Caki2 (cell line): ENCODE measurements at places on chromosomes 16 and 17.

- DNase-seq, result no peak
Measured at GRCh38 chr16:79800016-79800608, 199.6 kb upstream of the MAF start.

DNA sequence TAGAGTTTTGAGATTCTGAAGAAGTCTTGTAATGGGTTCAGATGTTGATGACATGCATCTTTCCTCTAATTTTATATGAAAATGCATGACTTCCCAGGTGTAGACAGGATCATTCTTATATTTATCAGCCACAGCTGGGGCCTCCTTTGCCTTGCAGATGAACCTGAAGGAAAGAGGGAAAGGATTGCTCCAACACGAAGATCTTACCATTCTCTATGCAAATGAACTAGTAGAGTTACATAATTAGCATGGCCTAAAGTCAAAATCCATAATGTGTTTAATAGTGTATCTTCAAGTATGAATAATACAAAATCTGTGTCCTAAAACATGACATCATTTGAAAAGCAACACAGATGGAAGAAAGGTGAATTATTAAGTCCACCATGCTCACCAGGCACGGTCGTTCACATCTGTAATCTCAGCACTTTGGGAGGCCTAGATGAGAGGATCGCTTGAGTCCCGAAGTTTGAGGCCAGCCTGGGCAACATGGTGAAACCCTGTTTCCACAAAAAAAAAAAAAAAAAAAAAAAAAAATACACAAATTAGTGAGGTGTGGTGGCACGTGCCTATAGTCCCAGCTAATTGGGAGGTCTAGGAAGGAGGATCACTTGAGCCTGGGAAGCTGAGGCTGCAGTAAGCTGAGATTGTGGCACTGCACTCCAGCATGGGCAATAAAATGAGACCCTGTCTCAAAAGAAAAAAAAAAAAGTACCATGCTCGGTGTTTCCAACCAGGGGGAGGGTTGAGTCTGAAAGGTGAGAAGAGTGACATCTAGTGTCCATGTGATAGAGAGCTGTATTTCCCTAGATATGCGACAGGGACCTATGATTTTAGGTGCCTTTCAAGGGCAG is 6.3 kb downstream of the VWA3A start:
- peak; percentile 63 for DNase-seq

DNA sequence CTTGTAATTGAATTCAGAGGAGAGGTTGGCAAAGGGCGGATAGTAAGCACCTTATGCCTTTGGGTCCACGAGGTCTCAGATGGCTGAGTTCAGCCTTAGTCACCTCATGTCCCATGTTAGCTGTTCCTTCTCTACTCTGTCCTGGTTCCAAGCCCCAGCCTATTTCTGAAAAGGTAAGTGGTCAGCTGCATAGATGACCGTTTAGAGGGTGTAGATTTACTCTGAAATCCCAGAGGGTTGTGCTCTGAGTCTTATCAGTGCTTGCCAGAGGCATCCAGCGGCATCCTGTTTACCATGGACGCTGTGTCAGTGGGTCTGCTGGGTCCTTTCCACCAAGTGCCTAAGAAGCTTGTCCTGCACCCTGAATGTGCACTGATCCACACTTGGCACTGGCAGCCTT is 1.9 kb downstream of the ZNF778 start:
- no peak for DNase-seq

GRCh38 chr17:66337268-66337667 is 34.9 kb downstream of the PRKCA start:
- DNase-seq, result no peak

DNA sequence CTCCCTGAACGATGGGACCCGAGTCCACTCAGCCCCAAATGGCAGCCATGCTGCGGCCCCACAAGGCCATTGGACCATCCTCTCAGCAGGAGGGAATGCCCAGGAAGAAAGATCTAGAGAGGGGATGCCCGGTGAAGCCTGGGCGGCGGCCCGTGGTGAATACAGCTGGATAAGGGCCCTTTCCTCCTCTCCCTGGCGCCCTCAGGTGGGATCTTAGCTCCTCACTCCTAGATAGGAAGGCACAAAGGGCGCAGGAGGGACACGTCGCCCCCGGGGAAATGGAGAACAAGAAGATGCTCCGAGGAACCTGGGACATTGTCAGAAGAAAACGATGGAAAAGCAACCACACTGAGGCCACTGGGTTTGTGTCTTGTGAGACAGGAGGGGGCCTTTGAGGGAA is 2.5 kb downstream of the CD300C start:
- DNase-seq, result no peak

- DNase-seq, result no peak
Measured at GRCh38 chr17:81902653-81903414, 796 bp downstream of the NPB start.

- DNase-seq, result peak; percentile 47
Measured at GRCh38 chr16:67528870-67529581, 397 bp downstream of the RIPOR1 start.

- DNase-seq, result no peak
Measured at GRCh38 chr17:49455272-49455861, 39.7 kb upstream of the NGFR start.

GRCh38 chr16:62913924-62914323 is 877.7 kb upstream of the CDH8 start:
- DNase-seq, result no peak

GRCh38 chr17:39183045-39183444 is 14.4 kb downstream of the CACNB1 start:
- no peak for DNase-seq

DNA sequence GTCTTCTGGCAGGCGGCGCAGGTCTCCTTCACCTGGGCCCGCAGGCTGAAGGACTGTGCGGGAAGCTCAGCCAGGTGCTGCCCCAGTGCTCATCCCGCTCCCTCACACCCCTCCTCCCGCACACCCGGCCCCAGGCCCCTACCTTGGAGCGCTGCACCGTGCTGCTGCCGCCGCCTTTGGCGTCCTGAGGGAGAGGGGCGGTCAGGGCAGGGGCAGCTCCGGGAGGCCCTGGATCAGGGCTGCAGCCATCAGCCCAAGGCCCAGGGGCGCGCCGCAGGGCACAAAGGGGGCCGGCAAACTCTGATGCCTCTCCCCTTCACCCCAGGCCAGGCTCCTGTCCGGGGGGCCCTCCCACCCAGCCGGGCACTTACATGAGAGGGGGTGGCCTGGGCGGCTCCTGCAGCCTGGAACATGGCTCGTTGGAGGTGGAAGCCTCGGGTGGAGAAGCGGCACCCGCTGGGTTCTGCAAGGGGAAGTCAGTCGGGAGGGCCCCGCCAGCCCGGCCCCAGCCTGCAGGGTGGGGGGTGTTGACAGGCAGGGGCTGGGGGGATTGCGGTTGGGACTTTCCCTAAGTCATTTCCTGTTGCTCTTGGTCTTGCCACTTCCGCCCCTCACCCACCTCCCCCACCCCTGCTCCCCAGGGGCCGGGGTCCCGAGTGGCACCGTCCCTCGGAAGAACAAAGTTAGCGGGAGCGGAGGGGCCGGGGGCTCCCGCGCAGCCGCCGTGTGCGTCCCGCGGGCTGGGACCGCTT is 863 bp downstream of the LIMD2 start:
- DNase-seq, result no peak

- DNase-seq, result peak; percentile 54
Measured at GRCh38 chr17:49022391-49022941, 25.3 kb downstream of the IGF2BP1 start.

DNA sequence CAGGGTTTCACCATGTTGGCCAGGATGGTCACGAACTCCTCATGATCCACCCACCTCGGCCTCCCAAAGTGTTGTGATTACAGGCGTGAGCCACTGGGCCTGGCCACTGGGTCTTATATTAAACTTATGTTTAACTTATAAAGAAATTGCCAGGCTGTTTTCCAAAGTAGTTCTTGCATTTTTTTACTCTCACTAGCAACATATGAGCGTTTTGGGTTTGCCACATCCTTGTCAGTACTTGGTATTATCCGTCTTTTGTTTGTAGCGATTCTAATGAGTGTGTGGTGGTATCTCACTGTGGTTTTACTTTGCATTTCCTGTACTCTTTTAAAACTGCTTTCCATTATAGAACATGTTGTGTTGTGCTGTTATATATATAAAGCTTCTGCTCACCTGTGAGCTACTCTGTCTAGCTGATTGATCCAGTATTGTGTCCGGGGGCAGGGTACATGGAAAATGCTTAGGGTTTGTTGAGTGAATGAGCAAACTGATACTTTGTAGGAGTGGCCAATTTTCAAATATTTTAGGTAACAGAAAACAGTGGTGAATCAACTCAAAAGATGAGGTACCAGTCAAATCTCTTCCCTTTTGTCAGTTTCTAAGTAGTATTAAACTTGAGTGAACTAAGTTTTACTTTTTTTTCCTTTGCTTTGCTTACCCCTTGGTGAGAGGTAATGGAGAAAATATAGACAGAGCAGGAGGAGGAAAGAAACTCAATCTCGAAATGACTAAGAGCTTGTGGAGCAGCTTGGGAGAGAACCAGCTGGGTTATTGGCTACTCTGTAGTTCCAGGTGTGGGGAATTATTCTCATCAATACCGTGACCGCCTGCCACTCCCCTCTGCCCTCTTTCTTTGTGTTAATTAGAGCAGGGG is 75.8 kb downstream of the PITPNC1 start:
- DNase-seq, result no peak

DNA sequence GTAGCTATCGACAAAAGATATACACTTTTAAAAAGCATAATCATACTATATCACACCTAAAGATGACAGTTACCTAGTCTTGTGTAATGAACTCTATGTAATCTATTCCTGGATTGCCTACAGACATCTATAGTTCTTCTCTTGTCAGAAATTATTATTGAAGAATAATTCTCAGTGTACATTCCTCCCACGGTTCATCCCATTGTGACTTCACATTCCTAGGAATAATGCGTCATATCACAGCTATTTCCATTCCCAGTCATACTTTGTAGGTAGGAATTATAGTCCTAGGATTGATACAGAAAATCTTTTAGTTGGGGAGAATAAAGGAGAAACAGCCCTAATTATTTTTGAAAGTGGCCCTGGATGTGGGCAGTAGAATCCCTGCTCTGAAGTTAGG is 44.0 kb upstream of the ABCC11 start:
- DNase-seq, result no peak

DNA sequence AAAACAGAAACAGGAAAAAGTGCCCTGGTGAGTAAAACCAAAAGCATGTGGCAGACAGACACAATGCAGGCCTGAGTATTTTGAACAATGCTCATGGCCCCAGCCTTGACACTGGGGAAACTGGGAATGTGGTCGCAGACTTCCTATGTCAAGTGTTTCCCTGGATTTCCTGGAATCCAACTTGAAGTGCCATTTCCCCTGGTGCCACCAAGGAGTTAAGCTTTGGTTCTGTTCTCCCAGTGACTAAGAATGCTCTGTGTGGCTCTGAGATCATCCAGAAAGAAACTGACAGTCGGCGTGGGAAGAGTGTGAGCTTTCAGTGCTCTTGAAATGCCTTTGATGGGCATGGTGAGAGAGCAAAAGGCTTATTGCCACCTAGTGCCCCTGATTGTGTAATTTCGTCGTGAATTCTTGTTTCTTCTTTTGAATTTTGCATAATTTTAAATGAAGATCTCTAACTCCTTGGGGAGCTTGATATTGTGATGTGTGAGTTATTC is 96.0 kb downstream of the YPEL2 start:
- DNase-seq, result peak; percentile 77

DNA sequence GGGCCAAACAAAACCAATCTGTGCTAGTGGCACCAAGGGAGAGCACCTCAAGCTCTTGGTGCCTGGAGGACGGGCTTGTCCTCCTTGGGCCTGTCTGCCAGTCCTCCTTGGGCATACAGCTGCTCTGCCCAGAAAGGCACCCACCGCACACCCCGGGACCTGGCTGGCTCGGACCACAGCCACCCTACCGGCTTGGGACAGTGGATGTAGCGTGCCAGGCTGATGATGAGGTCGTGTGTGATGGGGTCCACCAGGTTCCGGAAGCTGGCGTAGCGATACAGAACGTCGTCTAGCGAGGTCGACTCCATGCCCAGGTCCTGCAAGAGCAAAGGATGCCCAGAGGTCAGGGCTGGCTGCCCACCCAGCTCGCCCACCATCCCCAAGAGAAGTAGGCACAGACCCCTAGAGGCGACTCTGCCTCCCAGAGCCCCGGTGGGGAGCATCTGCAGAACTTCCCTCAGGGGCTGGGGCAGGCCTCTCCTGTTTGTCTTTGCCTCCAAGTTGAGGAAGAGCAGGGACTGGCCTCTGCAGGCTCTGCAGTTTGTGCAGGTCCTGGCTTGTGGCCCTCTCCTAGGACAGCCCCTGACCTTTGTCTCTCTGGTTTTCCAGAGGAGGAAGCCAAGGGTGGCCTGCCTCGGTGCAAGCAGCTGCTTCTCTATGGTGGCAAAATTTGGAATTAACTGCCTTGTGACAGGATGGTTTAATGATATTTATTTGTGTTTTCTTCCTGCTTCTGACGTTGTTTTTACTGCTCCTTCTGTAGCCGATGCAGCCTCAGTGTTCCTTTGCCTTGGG is 29.7 kb downstream of the LRRC75A start:
- no peak for DNase-seq

DNA sequence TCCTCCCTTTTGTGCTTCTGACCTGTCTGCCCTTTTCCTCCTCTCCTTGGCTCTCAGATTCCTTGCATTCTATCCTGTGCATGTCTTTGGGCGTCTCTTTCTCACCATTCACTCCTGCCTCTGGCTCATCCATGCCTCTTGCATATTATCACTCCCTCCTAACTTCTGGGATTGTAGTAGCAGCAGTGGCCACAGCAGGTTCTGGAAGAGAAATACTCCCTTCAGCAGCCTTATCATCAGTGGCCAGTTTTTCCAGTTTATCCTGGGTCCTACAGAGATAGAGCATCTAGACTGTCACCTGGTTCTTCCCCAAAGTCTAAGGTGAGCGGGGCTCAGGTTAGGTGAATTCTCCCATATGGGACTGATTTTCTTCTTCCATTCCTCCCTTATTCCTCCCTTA is 354.0 kb upstream of the CCL2 start:
- DNase-seq, result no peak

- DNase-seq, result peak; percentile 91
Measured at GRCh38 chr17:21286066-21286770, 1.7 kb downstream of the MAP2K3 start.

GRCh38 chr17:73586921-73587602 is 57.2 kb downstream of the SDK2 start:
- peak; percentile 77 for DNase-seq

DNA sequence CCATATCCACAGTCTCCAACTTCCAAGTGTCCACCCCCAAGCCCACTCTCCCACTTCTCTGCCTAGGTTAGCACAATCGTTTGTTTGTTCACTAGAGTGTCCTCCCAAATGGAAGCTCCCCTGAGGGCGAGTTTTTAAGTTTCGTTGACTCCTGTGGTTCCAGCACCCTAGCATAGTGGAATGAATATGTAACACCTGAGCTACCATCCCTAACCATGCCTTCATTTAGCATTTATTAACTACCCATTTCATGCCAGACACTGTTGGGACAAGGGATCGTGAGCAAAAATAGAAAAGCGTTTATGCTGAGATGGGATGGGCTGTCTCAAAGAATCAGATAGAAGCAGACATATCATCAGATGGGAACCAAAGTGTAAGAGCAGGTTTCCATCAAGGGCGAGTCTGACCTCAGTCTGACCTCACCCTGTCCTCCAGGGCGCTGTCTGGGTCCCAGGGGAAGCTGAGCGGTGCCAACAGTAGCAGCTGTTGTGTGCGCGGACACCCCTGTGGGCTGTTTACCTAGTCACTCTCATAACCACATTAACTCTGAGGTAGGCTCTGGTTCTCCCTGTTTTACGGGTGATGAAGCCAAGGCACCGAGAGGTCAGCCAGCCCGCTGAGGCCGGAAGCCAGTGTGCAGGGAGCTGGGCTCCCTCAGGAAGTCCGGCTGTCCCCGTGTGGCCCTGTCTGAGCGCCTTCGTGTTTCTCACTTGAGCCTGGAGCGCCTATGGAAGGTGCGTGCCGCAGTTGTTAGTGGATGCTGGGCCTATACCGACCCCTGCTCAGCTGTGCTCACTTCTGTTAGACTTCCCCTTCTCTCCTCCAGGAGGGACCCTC is 6.2 kb downstream of the CNP start:
- peak; percentile 33 for DNase-seq

- peak; percentile 80 for DNase-seq
Measured at GRCh38 chr17:64707050-64707591, 45.0 kb upstream of the SMURF2 start.
